ENCODE measurements at places on chromosomes 3 and 15.

GRCh38 chr15:56805466-56806147 lies 72.3 kb upstream of the ZNF280D start:
- peaks cover 7% of the 10 kb centered on the region for H3K4me1 ChIP-seq
- no peaks in the 10 kb centered on the region for H3K36me3 ChIP-seq
- H3K27me3 ChIP-seq = no peaks in the 10 kb centered on the region
- no peak for DNase-seq
- no peak overlapping the region for H3K27ac ChIP-seq

GRCh38 chr15:101277943-101278564 lies 769 bp upstream of the SELENOS start:
- H3K27me3 ChIP-seq = no peaks in the 10 kb centered on the region
- H3K27ac ChIP-seq = no peak overlapping the region
- no peak for DNase-seq
- H3K4me1 ChIP-seq = peaks cover 11% of the 10 kb centered on the region
- H3K4me3 ChIP-seq = peak overlapping the region; percentile 37
- peaks cover 49% of the 10 kb centered on the region for H3K36me3 ChIP-seq

DNA sequence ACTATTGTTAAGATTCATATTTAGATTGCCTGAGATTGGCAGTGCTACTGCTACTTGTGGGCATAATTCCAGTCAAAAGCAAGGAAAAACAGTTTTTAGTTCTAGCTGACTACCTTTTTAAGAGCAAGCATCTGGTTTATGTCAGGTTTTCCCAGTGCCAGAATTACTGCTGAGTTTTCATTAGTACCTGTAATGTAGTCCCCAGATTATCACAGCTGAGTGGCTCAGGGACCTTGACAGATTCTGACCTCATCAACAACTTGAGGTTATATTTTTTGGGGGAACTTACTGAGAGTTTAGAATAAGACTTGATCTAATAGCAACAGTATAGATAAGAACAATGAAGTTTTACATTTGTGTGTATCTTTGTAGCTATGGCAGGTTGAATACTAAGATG lies 31.0 kb downstream of the NXPE3 start:
- peaks cover 4% of the 10 kb centered on the region for H3K4me1 ChIP-seq
- H3K27me3 ChIP-seq = no peaks in the 10 kb centered on the region
- H3K4me3 ChIP-seq = no peak overlapping the region

DNA sequence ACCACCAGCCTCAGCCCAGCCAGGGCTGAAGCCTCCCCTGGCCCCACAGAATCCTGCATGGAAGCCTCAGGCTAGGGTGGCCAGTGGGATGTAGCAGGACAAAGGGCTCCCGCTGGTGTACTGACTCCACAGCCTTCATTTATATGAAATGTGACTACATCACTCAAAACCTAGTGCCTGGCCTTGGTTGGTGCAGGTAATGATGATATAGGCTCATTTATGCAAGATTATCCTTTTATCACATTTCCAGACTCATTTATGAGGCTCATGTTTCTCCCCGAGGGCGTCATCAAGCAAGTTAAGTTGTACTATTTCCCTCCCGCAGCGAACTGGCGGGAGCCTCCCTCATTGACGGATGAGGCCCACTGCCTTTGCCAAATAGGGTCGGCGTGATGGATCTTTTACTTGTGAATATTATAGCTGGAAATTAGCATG lies 179.1 kb upstream of the SMAD3 start:
- H3K4me1 ChIP-seq = no peaks in the 10 kb centered on the region
- no peak overlapping the region for H3K4me3 ChIP-seq
- no peaks in the 10 kb centered on the region for H3K27me3 ChIP-seq
- DNase-seq = no peak
- no peak overlapping the region for H3K27ac ChIP-seq

DNA sequence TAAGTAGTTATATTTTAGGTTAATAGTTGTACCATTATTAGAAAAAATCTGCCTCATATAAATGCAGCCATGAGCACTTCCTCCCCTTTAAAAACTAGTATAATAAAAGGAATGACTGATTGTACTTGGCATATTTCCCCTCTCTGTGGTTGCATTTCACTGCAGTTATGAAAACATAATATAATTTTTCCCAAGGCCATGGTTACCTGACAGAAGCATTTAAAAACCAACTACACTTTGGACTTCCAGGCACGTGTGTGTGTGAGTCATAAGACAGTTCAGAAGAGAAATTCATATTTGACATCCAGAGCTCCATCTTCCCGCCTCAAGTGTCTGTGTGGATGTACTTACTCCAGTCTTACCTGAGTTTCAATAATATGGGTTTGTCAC lies 828.2 kb upstream of the CFAP20DC start:
- no peaks in the 10 kb centered on the region for H3K27me3 ChIP-seq
- H3K4me1 ChIP-seq = peaks cover 14% of the 10 kb centered on the region
- H3K27ac ChIP-seq = no peak overlapping the region
- no peak for DNase-seq
- no peaks in the 10 kb centered on the region for H3K36me3 ChIP-seq

GRCh38 chr15:82805994-82806406 lies at the start of gene FSD2:
TSS of gene FSD2 (minus strand) at chr15:82806069. CDS start at chr15:82787390, 18,679 bp downstream.
- no peak within 1 kb of the TSS for H3K27ac ChIP-seq
- H3K36me3 ChIP-seq = no peaks in the 10 kb centered on the region
- no peaks in the 10 kb centered on the region for H3K27me3 ChIP-seq
- no peak within 1 kb of the TSS for H3K4me3 ChIP-seq
- peaks cover 4% of the 10 kb centered on the region for H3K4me1 ChIP-seq

GRCh38 chr15:50108461-50108860 lies 10.6 kb downstream of the ATP8B4 start:
- H3K36me3 ChIP-seq = no peaks in the 10 kb centered on the region
- peaks cover 20% of the 10 kb centered on the region for H3K4me1 ChIP-seq
- H3K27ac ChIP-seq = no peak overlapping the region
- no peaks in the 10 kb centered on the region for H3K27me3 ChIP-seq
- no peak overlapping the region for H3K4me3 ChIP-seq

- no peak overlapping the region for H3K27ac ChIP-seq
- peaks cover 70% of the 10 kb centered on the region for H3K36me3 ChIP-seq
- DNase-seq = no peak
- no peak overlapping the region for H3K4me3 ChIP-seq
Observed at GRCh38 chr3:119518026-119518425, 19.7 kb downstream of the TIMMDC1 start.

DNA sequence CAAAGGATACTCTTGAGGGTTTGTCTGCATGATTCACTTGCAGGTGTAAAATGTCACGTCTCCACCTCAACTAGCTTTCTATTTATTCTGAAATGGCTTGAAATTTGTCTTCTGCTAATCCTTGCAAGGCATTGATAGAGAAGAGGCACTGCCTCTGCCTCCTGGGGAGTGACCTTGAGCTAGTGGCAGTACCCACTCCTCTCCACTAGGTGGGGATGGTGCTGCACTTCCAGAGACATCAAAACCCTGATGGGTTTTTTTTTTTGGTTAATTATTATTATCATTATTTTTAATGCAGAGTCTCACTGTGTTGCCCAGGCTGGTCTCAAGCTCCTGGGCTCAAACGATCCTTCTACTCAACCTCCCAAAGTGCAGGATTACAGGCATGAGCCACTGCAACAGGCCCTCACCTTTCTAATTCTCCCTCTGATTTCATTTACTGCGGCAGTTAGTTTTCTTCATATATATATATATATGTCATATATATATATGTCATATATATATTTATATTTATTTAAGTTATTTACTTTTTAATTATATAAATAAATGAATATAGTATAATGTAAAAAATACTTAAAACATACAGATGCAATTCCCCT lies 117.6 kb upstream of the EIF1B start:
- no peak overlapping the region for H3K27ac ChIP-seq
- H3K4me3 ChIP-seq = no peak overlapping the region
- DNase-seq = peak; percentile 51
- H3K36me3 ChIP-seq = no peaks in the 10 kb centered on the region
- no peaks in the 10 kb centered on the region for H3K4me1 ChIP-seq

- H3K27me3 ChIP-seq = no peaks in the 10 kb centered on the region
- no peaks in the 10 kb centered on the region for H3K36me3 ChIP-seq
- no peak for DNase-seq
- no peak overlapping the region for H3K4me3 ChIP-seq
Observed at GRCh38 chr15:64915518-64916227, 4.0 kb downstream of the ANKDD1A start.

DNA sequence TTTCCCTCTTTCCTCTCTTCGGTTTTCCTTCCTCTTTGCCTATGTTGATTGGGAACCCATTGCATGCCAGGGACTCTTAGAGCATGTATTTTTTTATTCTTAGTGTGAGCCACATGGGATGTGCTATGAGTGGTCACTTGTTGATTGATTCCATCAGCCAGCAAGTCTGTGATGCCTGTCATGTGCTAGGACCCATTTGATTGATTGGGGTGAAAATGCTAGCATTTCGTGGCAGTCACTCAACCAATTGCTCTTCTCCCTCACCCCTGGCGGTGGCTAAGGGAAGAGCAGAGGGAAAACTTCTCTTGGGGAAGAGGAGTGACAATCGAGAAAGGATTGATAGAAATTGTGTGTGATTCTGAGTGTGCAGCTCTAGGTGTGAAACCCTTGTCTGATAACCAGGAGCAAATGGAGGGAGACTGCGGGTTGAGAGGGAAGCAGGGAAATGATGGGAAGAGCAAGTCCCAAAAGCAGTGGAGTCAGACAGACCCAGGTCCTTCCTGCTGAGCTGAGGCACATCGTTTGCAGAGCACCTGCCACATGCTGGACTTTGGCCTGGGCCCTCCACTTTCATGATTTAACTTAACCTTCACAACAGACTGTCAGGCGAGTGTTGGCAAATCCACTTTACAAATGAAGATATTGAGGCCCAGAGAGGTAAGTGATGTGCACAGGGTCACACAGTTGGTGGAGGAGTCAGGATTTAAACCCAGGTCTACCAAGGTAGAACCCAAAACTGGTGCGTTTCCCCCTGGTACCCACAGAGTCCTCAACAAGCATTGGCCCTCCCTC lies 40.0 kb downstream of the SLC6A11 start:
- DNase-seq = no peak
- H3K27me3 ChIP-seq = no peaks in the 10 kb centered on the region
- no peak overlapping the region for H3K4me3 ChIP-seq
- no peaks in the 10 kb centered on the region for H3K4me1 ChIP-seq

DNA sequence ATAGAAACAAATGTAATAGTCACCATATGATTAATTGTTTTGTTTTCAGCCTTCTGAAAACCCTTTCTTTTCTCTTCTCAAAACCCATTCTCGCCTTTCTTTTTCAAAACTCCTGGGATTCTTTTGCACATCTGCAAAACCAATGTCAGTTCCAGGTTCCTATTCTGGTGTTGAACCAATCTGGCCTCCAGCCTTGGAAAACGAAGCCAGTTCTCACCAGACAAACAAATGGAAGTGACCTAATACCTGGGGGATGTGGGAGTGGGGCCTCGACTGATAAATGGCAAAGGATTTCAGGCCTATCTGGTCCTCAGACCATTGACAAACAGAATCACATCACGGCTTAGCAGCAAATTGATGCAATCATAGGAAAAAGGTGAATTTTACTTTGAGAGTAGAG lies 73.0 kb downstream of the COL8A1 start:
- no peak overlapping the region for H3K27ac ChIP-seq
- no peak overlapping the region for H3K4me3 ChIP-seq
- no peaks in the 10 kb centered on the region for H3K27me3 ChIP-seq
- H3K4me1 ChIP-seq = no peaks in the 10 kb centered on the region

DNA sequence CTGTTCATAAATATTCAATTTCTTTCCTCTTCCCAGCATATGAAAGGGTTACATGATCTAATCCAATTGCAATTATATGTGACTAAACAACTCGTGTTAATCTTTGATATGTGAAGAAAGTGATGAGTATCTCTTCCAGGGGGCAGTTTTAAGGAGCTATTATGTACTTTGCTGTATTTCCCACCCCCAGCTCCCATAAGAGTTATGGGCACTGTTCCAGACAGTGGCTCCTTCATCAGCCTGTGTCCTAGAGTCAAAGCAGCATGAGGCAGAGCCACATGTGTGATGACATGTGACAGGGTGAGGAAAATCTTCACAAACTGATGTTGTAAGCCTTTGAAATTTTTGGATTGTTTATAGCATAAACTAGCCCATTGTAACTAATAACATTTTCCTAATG lies 315.4 kb downstream of the DIPK2A start:
- H3K4me1 ChIP-seq = no peaks in the 10 kb centered on the region
- no peak overlapping the region for H3K4me3 ChIP-seq

- H3K27ac ChIP-seq = peak overlapping the region; percentile 40
- H3K4me1 ChIP-seq = peaks cover 44% of the 10 kb centered on the region
- H3K27me3 ChIP-seq = no peaks in the 10 kb centered on the region
- no peak overlapping the region for H3K4me3 ChIP-seq
Observed at GRCh38 chr15:90232196-90232595, 1.5 kb downstream of the CIB1 start.

DNA sequence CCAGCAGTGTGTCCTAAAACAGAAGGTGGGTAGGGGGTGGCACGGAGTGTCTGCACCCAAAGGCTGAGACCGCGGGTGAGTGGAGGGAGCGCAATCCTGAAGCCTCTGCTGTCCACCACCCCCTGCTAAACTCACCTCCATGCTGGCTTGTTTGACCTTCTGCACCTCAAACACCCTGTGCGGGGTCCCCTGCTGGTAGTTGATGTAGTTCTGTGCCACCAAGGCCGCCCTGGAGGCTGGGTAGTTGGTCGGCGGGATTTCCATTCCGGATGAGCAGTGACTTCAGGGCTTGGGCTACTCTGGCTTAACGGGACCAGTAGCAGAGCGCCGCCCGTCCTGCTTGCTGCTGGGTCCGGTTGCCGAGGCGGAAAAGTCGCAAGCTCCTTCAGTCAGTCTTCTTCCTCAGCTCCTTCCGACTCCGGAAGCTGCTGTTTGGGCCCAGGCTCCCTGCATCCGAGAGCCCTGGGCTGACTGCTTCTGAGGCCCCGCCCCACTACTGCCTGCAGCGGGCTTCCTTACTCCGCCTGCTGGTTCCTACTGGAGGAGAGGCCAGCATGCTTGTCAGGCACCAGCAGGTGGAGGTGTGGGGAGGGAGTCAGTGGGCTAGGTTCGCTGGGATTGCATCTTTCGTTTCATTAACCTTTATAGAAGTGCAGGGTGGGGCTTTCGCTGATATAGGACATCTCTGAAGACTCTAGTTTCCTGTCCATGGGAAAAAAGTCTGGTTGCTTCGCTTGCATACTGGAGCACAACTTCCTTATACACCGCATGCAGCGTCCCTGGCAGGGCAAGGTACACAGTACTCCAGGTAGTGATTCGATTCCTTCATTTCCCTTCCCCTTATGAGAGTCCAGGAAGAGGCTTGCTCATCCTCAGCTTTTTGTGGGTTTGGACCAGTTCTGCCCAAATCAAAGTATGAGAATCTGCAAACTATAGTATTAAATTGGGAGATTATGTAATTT lies at the start of gene LXN:
TSS of gene LXN (minus strand) at position 434 of the 962 bp plus-strand sequence. CDS start at position 264, 170 bp downstream.
- H3K36me3 ChIP-seq = peaks cover 26% of the 10 kb centered on the region
- DNase-seq = peak; percentile 69
- H3K27me3 ChIP-seq = no peaks in the 10 kb centered on the region

All from thymus (tissue), 14 donors.